ENCODE measurements at places on chromosomes 2 and 18.

DNA sequence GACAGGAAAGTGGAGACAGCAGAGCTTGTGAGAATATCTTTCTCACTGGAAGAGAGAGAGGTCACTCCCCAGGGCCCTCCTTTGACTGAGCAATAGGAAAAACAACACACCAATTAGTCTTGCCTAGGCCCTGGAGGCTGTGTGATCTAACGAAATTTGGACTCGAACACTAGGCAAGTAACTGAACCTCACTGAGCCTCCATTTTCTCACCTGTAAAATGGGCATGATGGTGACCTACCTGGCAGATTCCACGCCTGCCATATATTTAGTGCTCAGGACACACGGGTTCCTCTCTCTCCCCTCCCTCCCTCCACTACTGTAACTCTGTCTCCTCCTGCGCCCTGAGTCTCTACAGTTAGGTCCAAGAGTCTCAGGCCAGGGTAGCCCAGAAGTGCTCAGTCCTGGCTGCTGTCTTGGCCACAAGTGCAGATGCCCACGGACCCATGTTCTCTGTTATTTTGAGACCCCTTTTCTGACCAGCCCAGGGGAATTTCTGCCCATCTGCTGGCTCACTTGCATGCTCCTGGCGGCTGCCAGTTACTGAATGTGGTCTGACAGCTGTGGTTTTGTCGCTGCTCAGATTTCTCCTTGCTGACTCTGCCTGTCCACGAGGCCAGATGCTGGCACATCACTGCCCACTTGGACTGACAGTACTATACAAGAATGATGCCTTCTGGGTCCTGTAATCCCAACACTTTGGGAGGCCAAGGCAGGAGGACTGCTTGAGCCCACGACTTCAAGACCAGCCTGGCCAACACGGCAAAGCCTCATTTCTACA lies 9.6 kb upstream of the GIGYF2 start:
- no peak for DNase-seq

DNA sequence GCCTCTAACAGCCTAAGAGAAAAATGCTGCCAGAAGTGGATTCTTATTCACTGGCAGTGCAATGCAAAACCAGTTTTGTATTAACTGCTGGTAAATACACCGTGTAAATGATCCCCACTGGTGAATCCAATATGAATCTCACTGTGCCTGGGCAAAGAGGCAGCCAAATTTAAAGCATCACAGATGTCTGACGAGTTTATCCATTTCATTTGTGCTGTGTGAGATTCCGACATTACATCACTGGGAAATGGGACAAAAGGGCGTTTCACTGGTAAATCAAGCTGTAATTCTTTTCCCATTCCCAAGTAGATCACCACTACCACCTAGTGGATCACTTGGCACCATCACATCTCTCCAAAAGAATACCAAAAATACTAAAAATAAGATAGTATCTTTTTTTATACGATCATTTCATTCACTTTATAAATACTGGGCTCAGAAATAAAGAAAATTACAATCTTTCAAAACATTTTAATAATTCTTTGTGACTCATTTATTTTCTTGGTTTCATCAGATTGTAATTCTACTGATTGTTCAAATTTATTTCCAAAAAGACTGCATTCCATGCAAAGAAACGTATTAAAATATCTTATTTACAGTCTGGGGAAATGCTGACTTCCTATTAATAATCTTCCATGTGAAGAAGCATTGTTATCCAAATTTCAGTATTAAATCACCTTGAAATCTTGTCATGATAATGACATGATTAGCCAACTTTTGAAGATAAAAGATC lies 125.6 kb downstream of the GRB14 start:
- no peak for DNase-seq

DNA sequence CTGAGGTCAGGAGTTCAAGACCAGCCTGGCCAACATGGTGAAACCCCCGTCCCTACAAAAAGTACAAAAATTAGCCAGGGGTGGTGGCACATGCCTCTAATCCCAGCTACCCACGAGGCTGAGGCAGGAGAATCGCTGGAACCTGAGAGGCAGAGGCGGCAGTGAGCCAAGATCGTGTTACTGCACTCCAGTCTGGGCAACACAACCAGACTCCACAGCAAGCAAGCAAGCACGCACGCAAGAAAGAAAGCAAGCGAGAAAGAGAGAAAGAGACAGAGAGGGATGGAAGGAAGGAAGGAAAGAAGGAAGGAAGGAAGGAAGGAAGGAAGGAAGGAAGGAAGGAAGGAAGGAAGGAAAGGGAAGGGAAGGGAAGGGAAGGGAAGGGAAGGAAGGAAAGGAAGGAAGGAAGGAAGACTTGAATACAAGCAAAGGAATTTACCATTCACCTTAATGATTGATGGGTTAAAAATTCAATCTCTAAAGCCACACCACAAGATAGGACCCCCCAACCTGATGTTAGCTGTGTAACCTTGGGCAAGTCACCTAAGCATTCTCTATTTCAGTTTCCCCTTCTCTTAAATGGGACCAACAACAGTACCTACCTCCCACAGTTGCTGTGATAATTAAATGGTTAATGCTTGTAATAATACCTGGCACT lies 181.7 kb downstream of the ATAD2B start:
- DNase-seq, result no peak

DNA sequence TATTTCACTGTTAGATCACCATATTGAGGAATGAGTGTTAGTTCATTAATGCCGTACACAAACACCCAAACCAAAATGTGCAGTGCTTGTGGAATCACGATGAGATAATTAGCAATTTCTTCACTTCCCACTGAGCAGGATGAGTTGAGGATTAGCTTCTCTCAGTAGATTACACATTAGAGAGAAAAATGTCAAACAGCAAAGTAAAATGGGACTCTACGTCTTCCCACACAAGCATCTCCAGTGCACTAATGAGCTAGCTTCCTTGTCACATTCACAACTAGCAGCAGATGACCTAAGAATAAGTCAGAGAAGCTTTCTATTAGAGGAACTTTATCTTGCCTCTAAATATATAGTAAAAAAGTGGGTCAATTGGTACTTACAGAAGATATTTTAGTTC lies 926.9 kb downstream of the TSN start:
- no peak for DNase-seq

DNA sequence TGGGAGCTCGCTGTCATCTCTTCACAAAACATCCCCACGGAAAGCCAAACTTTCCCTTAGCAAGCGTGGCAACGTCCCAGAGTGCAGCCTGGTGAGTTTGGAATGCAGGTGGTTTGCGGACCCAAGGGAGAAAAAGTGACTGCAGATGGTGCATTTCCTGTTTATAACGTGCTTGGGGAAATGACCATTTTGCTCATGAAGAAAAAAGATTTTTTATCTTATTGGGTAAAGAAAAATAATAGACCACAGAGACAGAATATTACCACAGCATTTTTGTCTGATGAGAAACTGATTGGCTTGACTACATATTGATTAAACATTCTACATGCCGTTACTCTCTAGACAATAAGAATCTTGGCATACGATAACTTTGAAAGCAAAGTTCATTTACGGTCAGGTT lies 136.5 kb downstream of the COPS8 start:
- DNase-seq, result no peak

GRCh38 chr18:71431689-71432088 lies 1112.5 kb downstream of the CBLN2 start:
- DNase-seq, result no peak
